Uterus (tissue), 4 donors: ENCODE measurements at places on chromosomes 4 and X. TPM values are rescaled to one million over a fixed set of nuclear protein-coding genes. Genes with fewer than 3 reads are reported as not detected.

DNA sequence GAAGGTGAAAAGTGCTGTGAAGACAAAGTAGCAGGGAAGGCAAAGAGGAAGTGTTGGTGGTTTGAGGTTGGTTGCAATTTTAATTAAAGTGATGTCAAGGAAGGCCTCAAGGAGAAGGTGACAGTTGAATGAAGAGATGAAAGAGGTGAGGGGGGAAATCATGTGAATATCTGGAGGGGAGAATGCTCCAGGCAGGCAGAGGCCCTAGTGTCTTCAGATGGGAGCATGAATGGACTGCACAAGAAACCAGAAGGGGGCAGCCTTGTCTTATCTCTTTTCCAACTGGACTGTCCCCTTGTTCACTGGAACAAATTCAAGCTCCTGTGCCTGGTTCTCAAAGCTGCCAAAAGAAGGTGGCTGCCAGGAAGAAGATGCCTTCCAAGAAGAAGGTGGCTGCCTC lies 68.4 kb downstream of the MAOB start:
- no peak for DNase-seq

GRCh38 chr4:1792832-1793495 lies at the start of gene FGFR3:
FGFR3 (plus strand) TSS chr4:1793293; CDS start chr4:1793935, 642 bp downstream.
- no peak for DNase-seq

GRCh38 chr4:106269711-106270110 lies 46.3 kb downstream of the TBCK start:
- DNase-seq = no peak

DNA sequence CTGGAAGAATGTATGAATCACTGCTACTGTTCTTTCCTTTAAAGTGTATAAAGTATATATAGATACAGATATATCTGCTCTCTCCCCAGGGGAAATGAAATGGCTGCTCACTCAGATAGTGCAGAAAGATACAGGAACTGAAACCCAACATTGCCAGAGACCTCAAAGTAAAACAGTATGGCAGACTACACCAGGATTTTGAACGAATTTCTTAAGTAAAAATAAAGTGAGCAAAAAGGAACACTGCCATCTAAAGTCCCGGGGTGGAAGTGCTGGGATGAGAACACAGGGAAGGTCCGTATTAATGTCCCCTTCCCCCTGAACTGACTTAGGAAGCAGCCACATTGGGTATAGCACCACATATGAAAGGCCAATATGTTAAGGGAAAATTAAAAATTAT lies 93.4 kb downstream of the TMA16 start:
- DNase-seq = no peak

DNA sequence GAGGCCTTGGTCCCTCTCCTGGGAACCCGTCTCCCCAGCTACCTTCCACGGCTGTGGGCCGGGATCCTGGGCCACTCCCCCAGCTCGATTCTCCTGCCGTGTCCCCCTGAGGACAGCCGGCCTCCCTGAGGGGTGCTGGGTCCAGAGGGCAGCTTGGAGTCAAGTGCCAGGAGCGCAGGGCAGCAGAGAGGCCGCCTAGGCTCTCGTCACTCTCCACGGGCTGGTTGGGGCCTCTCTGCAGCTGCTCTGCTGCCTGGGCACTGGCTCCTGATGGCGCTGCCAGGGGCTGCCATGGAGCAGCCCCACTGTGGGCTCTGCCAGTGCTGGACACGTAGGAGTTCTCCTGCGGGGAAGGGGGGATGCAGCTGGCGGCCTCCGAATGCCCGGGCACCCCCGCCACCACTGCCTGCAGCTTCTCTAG lies 6.7 kb downstream of the IRAK1 start:
- DNase-seq = no peak

FGFBP2 gene
- 1.6 TPM for total RNA-seq
